ENCODE measurements at places on chromosomes 5 and 9.

DNA sequence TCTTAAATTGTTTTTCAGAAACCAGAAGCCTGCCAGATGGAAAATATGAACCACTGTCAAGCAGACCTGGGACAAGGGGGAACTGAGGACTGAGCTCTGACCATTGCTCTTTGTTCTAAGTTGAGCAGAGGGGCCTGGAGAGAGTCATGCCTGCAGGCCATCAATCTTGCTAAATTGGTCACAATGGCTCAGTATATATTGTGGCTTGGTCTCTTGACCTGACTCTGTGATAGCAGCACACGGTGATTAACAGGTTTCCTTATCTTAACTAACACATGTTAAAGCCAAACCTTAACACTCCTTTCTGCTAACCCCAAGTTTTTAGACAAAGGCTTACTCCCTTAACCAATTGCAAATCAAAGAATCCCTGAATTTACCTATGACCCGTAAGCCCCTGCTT lies 1281.2 kb upstream of the NUDT12 start:
- no peak for DNase-seq

DNA sequence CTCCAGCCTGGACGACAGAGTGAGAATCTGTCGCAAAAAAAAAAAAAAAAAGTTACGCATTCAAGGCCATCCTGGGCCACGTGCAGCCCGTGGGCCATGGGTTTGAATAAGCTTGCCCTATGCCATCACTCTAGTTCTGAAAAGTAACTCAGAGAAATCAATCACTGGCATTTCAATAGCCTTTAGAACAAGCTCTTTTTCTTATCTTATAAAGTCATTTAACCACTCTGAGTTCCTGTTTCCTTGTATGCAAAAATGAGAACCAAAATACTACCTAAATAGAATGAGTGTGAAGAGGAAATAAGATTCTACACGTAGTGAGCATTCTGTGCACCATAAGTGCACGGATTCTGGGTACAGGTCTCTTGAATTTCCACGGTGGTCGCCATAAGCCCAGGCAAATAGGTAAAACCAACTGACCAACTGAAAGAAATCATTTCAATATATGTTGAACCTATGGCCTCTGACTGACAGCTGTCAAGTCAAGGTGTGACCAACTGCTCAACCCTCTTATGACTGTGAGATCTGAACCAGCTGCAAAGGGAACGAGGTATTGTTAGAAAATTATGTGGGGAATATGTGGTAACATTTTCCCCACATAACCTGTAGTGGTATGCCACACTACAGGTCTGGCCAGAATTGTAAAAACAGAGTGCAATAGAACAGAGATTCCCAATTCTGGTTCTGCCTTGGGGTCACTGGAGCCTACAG lies 143.9 kb upstream of the LHFPL2 start:
- DNase-seq: no peak

DNA sequence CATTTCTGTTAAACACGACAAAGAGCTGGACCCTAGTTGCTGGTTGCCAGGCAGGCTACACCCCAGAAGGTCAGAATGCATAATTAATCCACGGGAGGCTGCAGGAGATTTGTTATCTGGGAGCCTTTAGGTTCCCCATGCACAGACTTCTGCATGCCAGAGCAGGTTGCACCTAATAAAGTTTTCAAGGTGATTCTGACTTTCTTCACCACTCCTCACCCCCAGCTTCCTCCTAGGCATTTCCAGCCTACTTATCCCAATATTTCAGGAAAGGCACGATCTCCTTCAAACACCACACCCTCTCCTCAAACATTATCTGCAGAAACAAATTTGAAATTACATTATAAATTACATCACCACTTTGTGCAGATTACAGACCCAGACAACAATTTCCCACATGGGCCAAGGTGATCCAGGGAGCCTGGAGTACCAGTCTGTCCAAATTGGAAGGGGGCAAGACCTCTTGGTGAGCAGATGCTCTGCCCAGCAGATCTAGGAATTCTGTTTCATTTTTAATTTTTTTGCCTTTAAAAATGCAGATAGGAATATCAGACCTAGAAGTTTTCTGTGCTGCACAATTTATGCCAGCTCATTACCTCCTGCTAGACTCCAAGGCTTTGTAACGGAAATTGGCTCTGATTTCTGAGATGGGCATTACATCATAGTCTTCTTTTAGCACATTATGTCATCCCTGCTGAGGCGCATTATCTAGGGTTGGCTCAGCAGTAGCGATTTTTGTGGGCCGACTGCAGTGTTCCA lies 363.4 kb upstream of the SLC30A5 start:
- DNase-seq: no peak

DNA sequence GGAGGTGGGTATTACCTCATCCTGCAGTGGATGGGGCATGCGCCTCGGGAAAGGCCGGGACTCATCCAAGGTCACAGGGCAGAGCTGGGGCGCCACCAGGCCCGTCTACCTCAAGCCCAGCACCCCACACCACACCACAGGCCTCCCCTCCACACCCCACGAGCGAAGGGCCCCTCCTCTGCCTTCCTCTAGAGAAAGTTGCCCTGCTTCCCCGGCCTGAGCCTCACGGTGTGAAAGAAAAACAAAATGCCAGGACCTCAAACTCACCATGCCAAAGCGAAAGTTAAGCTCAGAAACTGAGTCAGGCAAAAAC lies 161.1 kb downstream of the COL23A1 start:
- no peak for DNase-seq

DNA sequence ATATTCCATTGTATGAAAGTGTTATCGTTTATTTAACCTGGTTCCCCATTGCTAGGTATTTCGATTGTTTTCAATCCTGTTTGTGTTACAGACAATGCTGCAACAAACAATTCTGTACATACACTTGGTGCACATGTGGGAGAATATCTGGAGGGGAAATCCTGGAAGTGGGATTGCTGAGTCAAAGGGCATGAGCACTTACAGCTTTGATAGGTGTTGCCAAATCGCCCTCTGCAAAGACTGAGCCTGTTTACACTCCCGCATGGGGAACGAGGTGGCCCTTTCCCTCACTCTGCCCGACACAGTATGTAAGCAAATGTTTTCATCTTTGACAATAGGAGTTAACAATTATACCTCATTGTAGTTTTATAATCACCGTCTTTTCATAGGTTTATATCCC lies 66.2 kb downstream of the PDE6A start:
- no peak for DNase-seq

DNA sequence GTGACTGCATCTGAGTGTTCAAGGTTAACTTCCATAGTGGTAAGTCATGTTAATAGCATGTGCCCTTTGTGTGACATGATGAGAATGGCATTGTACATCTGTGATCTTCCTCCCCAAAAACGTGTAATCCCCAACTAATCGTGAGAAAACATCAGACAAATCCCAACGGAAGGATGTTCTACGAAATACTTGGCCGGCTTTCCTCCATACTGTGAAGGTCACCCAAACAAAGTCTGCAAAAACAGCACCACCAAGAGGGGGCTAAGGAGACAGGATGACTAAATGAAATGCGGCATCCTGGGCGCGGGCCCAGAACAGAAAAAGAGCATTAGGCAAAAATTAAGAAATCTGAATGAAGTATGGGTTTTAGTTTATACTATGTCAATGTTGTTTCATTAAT lies 81.8 kb downstream of the MED10 start:
- no peak for DNase-seq

- DNase-seq: no peak
Measured at GRCh38 chr9:90789862-90790261, 11.8 kb upstream of the SYK start.

DNA sequence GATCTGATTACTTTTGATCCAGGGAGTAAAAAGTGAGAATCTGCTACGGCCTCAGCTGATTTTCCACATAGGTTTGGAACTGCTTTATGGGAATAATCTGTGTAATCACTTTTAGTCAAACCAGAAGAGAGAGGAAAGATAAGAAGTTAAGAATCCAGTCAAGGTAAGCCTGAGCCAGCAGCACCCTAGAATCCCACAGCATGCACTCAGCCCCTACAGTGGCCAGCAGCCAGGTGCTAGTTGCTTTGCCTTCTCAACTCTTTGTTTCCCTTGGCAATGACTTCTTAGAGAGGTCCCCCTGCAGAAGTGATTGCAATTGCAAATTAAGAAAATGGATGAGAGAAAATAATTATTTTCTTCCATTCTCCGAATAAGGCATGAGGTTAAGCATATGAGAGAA lies 59.7 kb upstream of the TMED7 start:
- DNase-seq: no peak

DNA sequence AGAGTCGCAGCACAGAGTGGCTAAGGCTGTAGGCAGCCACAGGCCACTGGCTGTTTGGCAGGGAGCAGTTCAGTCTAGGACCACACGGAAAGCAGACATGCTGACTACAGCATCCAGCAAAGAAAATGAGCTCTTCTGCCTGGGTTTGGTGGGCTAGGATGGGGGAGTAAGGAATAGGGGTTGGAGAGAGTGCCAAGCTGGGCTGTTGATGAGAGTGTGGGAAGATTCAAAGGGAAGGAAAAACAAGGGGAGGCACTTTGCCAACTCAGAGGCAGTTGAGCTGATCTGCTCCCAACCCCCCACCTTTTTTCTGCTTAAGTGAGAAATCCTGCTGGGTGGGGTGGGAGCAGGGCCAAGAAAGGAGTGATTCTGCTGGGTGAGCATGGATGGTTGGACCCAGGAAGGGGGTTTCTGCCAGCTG lies 35.9 kb downstream of the SVEP1 start:
- no peak for DNase-seq

DNA sequence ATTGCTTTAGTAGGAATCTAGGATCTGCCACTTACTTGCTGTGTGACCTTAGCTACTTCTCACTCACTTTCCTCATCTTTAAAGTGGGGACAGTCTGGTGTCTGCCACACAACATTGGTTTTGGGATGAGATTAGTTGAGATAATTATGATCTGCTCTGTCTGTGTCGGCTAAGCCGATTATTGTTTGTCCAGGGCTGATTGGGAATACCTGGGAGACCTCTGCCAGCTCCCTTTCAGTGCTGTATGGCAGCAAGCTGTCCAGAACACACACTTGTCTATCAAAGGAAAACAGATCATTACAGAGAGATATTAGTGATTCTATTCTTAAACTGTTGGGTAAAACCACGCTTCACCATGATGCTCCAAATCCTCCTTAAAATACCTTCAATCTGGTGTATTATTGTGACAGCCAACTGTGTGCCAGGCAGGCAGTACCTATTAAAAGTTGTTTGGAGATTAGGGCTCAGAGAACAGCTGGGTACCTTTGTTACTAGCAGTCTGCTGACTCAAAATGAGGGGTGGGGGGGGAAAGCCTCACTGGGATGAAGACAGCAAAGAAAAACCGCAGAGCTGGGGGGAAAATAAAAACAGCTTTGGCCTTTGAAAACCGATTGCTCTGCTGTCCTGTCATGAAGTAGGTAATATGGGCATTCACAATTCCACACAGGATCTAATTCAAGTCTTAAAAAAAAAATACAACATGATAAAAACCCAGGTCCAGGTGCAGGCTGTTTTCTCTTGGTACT lies 458.4 kb upstream of the C9orf72 start:
- DNase-seq: no peak

All from CD4-positive, alpha-beta T cell (primary cell).